CD4-positive, alpha-beta memory T cell (primary cell): ENCODE measurements at places on chromosomes 7 and 10. TPM values are rescaled to one million over a fixed set of nuclear protein-coding genes. Genes with fewer than 3 reads are reported as not detected.

CH25H gene
- not detected for total RNA-seq

NRF1 gene
- total RNA-seq: 38.1 TPM

MAPK8 gene
- total RNA-seq: 47.6 TPM

POU6F2 gene
- not detected for total RNA-seq

CYP3A4 gene
- total RNA-seq: not detected

DGKI gene
- 0.11 TPM for total RNA-seq

- H3K27ac ChIP-seq: no peak overlapping the region
- peaks cover 98% of the 10 kb centered on the region for H3K4me1 ChIP-seq
- no peaks in the 10 kb centered on the region for H3K36me3 ChIP-seq
- no peak overlapping the region for H3K4me3 ChIP-seq
- no peaks in the 10 kb centered on the region for H3K27me3 ChIP-seq
Measured at GRCh38 chr10:22662733-22663330, 51.5 kb downstream of the PIP4K2A start.

DNA sequence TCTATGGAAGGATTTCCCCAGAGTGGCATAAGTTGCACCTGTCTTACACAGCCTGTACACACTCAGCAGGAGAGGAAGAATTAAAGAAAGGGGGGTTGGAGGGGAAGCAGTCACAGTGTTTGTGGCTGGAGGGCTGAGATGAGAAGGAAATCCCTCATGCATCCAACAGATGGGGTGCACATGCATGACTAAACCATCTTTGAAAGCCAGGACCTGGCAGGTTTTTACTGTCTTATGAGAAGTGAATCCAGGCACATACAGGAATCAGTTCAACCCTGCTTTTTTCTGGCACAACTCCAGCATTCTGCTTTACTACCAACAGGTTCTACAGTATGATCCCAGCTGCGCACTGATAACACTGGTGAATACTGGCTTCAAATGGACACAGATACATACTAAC is 107.7 kb downstream of the CACNA2D1 start:
- no peaks in the 10 kb centered on the region for H3K27me3 ChIP-seq
- no peak for DNase-seq

DNA sequence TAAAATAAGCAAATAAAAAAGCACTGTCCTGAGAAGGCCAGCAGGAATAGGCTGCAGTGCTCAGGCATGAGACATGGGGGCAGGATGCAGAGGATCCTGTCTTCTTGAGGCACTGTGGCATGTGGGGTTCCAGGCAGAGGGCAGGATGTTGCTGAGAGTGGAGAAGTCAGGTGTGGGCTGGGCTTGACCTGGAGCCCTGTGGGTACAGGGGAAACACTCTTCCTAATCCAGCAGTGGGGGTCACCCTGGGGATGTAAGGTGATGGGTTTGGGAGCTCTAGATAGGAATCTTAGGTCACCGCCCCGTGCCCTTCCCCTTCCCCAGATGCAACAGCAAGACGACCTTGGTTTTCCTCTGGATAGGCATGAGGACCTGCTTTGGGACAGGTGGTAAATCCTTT is 13.6 kb downstream of the SUMF2 start:
- H3K27ac ChIP-seq: no peak overlapping the region
- no peak for DNase-seq
- no peaks in the 10 kb centered on the region for H3K4me1 ChIP-seq
- H3K27me3 ChIP-seq: no peaks in the 10 kb centered on the region
- H3K36me3 ChIP-seq: peaks cover 14% of the 10 kb centered on the region

- H3K36me3 ChIP-seq: peaks cover 12% of the 10 kb centered on the region
- H3K27me3 ChIP-seq: no peaks in the 10 kb centered on the region
- H3K4me3 ChIP-seq: no peak overlapping the region
- no peaks in the 10 kb centered on the region for H3K4me1 ChIP-seq
Measured at GRCh38 chr7:27775782-27776181, 35.8 kb downstream of the TAX1BP1 start.

GRCh38 chr7:33418251-33418701 is 288.9 kb downstream of the BBS9 start:
- no peak for DNase-seq
- H3K4me1 ChIP-seq: no peaks in the 10 kb centered on the region
- no peak overlapping the region for H3K4me3 ChIP-seq
- H3K27ac ChIP-seq: no peak overlapping the region
- no peaks in the 10 kb centered on the region for H3K36me3 ChIP-seq

DNA sequence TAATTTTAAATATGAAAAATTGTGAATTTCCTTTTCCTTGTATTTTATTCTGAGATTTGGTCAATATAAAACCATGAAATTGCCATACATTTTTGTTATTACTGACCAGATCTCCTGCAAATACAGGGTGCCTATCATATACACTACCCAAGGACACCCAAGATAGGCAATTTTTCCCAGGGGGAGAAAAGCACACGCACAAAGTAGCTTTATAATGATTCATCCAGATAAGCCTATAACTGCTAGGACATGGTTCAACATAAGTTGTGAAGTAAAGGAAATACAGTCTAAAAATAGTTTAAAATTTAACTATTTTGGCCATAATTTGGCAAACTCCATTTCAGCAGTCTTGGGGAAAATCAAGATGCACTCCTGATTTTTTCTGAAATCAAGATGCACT is 4.8 kb downstream of the RUFY2 start:
- H3K4me3 ChIP-seq: no peak overlapping the region
- H3K27me3 ChIP-seq: no peaks in the 10 kb centered on the region
- no peak overlapping the region for H3K27ac ChIP-seq
- H3K4me1 ChIP-seq: peaks cover 22% of the 10 kb centered on the region

- no peaks in the 10 kb centered on the region for H3K36me3 ChIP-seq
- no peaks in the 10 kb centered on the region for H3K4me1 ChIP-seq
- no peak for DNase-seq
- H3K4me3 ChIP-seq: no peak overlapping the region
- H3K27ac ChIP-seq: no peak overlapping the region
Measured at GRCh38 chr10:63584725-63585035, 63.5 kb downstream of the REEP3 start.

DNA sequence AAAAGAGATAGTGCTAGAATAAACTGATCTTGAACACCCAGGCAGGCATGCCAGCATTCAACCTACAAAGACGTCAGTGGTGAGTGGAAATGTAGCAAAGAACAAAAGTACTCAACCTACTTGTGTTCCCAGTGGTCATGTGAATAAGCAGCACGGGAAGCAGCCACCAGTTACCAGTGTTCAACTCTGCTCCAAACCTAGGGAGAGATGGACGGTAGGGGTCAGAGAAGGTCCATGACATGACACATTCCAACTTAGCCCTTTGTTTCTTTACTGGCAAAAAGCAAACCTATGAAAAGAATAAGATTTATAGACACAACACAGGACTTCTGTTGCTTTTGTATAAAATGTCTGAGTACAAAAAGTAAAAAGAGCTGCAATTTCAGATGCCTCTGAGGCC is 511.4 kb downstream of the XPNPEP1 start:
- no peaks in the 10 kb centered on the region for H3K27me3 ChIP-seq
- H3K4me1 ChIP-seq: no peaks in the 10 kb centered on the region
- H3K36me3 ChIP-seq: no peaks in the 10 kb centered on the region
- no peak overlapping the region for H3K27ac ChIP-seq
- DNase-seq: no peak

- H3K27ac ChIP-seq: no peak overlapping the region
- DNase-seq: no peak
- H3K27me3 ChIP-seq: no peaks in the 10 kb centered on the region
Measured at GRCh38 chr10:13990392-13990805, 340.3 kb downstream of the FRMD4A start.

GRCh38 chr7:123662293-123662692 is 6.6 kb downstream of the LMOD2 start:
- DNase-seq: no peak
- no peaks in the 10 kb centered on the region for H3K27me3 ChIP-seq
- no peak overlapping the region for H3K4me3 ChIP-seq
- no peaks in the 10 kb centered on the region for H3K36me3 ChIP-seq
- no peak overlapping the region for H3K27ac ChIP-seq

- no peaks in the 10 kb centered on the region for H3K36me3 ChIP-seq
- no peaks in the 10 kb centered on the region for H3K4me1 ChIP-seq
- no peak overlapping the region for H3K4me3 ChIP-seq
- no peak for DNase-seq
Measured at GRCh38 chr10:30270247-30270646, 78.8 kb downstream of the MTPAP start.

- no peak for DNase-seq
- H3K27ac ChIP-seq: no peak overlapping the region
- H3K27me3 ChIP-seq: no peaks in the 10 kb centered on the region
Measured at GRCh38 chr7:152528612-152529011, 92.8 kb upstream of the KMT2C start.

- H3K36me3 ChIP-seq: no peaks in the 10 kb centered on the region
- no peaks in the 10 kb centered on the region for H3K4me1 ChIP-seq
- no peak for DNase-seq
- no peak overlapping the region for H3K4me3 ChIP-seq
Measured at GRCh38 chr7:133584956-133585668, 332.2 kb downstream of the EXOC4 start.
